ENCODE measurements at places on chromosomes 2 and 18. TPM values are rescaled to one million over a fixed set of nuclear protein-coding genes. Genes with fewer than 3 reads are reported as not detected.

- DNase-seq: no peak
These were observed 241.3 kb downstream of the DYSF start for GRCh38 chr2:71694501-71695234.

DNA sequence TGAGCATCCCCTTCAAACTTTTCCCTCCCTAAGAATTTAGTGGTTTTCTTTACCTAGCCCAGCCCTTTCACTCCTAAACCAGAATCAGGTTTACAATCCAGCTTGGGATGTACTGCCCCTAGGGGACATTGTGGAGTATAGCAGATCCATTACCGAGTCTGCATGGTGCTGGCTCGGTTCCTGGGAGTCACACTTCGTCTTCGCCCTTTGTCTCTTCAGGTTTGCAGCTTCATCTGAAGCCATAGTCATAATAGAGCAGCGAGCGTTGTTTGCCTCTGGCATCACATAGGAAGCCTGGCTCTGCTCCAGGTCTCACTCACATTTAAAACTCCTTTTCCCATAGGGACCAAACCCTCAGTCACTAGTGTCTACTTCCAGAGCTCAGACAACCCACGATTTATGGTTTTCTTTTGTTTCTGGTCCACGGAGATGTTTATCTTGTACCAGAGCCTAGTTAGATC, 16.8 kb upstream of the LYPD6 start:
- no peak for DNase-seq

- no peak for DNase-seq
These were observed 29.3 kb downstream of the MRPL19 start for GRCh38 chr2:75675908-75676307.

DNA sequence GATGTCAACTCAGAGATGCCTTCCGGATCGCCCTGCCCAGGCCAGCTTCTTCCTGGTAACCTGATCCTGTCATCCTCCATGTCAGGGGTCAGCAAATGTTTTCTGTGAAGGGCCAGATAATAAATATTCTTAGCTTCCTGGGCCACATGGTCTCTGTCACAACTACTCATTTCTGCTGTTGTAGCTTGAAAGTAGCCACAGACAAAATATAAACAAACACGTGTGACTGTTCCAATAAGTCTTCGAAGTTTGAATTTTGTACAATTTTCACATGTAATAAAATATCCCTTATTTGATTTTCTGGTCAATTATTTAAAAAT, 35.8 kb downstream of the ANXA4 start:
- no peak for DNase-seq

- DNase-seq: no peak
These were observed 13.0 kb upstream of the DLX1 start for GRCh38 chr2:172072303-172072702.

- no peak for DNase-seq
These were observed 46.4 kb downstream of the ZNF521 start for GRCh38 chr18:25305584-25305983.

GRCh38 chr2:109333414-109334210, 204.6 kb downstream of the SH3RF3 start:
- DNase-seq: no peak

- DNase-seq: no peak
These were observed 118.0 kb upstream of the RAB27B start for GRCh38 chr18:54710074-54710899.

- no peak for DNase-seq
These were observed 9.0 kb upstream of the ARHGEF4 start for GRCh38 chr2:130827502-130828251.

- DNase-seq: no peak
These were observed 79.9 kb upstream of the ITGB6 start for GRCh38 chr2:160279813-160280465.

DNA sequence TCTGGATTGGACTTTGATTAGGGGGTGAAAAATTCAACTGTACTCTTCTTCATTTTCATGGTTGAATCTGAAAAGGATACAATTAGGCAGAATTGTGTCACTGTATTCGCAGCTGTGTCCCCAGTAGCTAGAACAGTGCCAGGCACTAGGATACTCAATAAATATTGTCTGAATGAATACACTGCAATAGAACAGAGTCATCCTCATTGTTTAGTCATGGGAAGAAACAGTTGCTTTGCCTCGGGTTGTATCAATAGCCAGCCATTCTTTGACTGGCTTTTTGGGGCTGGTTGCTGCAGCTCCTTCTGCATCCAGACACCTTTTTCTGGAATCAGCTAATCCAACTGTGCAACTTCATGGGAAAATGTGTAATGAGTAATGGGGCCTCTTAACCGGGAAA, 18.1 kb upstream of the DYNC1I2 start:
- DNase-seq: no peak

- DNase-seq: no peak
These were observed 58.1 kb downstream of the SERTAD2 start for GRCh38 chr2:64595397-64596176.

DNA sequence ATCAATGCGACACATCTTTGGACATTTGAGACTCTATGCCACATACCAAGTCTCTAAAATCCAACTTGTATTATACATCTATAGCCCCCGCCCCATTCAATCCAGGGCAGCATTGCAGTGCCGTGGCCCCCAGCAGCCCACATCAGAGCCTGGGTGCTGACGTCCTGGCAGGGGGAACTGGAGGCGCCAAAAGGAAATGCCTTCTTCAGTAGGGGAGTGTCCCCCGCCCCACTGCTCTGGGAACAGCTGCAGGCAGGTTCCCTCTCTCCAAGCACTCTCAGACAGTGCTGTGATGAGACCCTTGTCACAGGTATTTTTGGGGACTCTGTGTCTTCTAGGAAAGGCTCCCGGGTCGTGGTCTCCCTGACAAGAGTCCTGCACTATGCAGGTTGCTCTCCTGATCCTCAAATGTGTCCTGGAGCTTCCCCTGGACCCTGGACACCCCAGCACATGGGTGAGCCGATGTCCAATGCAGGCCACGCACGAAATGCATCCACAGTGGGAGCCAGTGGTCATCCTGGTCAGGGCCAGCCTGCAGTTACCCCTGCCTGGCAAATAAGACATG, 188.7 kb downstream of the RTP5 start:
- no peak for DNase-seq

DNA sequence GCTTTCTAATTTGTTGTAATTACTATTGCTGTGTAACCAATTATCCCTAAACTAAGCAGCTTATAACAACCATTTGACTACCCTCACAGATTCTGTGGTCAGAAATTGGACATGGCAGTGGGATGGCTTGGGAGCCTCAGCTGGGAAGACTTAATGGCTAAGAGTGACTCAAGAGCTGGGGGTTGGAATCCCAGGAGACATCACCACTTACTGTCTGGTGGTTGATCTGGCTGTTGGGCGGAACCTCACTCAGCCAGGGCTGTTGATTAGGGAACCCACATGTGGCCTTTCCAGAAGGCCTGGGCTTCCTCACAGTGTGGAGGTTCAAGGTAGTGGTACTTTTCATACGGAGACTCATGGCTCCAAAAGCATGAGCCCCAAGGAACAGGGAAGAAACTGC, 49.8 kb downstream of the E2F6 start:
- DNase-seq: no peak

DNA sequence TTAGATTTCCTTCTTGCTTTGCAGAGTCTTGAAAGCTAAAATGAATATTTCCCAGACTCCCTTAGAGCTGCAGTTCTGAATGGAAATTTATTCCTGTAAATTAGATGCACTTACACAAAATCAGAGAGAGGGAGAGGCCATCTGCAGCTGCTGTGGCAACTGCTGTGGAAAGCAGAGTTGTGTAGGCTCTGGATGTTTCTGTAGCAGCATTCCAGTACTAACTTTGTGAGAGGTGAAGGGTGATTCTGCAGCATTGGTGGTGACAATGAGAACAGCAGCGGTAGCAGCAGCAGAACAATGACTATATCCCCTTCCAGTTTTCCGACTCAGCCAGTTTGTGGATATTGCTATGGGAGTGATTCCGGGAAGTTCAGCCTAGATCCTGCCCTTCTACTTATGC, 433.0 kb upstream of the REG3G start:
- DNase-seq: peak; percentile 18

DNA sequence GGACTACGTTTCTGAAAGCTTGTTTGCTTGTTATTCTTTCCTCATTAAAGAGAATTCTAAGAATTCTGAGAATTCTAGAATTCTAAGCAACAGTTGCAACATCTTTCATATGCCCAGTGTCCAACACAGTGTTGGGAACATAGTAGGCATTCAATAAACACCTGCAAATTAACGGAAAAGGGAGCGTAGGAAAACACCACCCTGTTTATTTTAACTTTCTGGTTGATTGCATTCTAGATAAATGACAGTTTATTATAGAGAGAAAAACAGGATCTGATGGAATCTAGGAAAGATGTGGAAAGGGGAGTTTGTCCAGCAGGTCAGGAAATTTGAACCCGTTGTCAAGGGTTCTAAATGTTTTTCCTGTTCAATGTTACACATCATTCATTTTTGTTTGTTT, 24.2 kb upstream of the EFEMP1 start:
- DNase-seq: no peak

GRCh38 chr2:55111230-55111569, 60.9 kb upstream of the RTN4 start:
- DNase-seq: no peak

- no peak for DNase-seq
These were observed 199.6 kb upstream of the MMADHC start for GRCh38 chr2:149787206-149787605.

DNA sequence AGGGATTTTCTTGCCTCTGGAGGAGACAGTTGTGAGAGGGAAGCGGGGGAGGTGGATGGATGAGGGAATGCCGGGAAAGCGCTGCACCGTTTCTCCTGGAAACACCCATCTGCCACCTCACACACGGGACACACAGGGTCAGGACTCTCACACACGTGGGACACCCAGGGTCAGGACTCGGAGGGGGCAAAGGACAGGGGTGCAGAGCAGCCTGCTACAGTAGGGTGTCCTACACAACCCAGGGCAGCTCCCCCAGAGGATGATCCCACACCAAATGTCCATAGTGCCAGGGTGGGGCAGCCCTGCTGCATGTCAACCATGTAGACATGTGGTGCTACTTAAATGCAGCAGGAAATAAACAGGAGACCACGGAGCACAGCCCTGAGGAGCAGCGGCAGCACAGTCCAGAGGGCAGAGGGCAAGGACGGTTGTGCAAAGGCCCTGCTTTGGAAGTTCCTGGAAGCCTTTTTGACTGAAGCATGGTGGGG, 5.1 kb downstream of the RAMP1 start:
- no peak for DNase-seq

DNA sequence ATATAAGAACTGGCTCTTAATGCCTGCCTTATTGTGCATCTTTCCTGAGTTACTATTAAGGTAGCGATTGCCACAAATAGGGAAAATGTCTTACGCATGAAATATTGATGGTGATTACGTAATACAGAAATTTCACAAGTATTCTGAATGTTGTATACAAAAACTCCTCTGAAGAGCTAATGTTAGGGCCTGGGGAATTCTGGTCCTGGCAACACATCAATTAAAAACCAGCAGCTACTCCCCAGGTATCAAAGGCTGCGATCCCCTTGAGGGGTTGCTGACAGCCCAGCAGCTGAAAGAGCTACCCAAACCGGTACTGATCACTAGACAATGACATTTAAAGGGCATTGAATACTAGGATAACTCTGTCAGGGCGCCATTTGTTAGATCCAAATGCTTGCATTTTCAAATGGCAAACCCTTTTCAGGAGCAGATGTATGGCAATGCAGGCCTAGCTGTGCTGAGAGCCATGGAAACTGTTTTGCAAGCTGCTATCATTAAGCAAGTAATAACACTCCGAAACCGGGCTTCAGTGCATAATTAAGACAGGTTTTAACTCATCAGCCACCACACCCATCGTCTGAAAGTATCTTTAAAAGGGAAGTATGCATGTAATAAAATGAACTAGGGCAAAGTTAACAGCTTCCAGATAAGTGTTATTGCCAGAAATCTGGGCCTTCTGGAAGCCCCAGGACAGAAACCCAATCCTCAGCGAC, 78.4 kb downstream of the CLHC1 start:
- no peak for DNase-seq

Gene GAREM1
- polyA plus RNA-seq: 14.6 TPM

Gene RMDN2
- polyA plus RNA-seq: 3.5 TPM

Measured in muscle of arm (tissue), 14 donors.